ENCODE measurements at places on chromosomes 13 and 19.

- peak; percentile 71 for DNase-seq
These were observed 800 bp downstream of the ETFB start for GRCh38 chr19:51365211-51365964.

- no peak for DNase-seq
These were observed 49.6 kb downstream of the DOCK9 start for GRCh38 chr13:98927951-98928927.

GRCh38 chr13:50127726-50128291, 112.6 kb downstream of the KCNRG start:
- DNase-seq: no peak

GRCh38 chr19:51704626-51705025, 11.5 kb downstream of the SPACA6 start:
- no peak for DNase-seq

GRCh38 chr19:48367855-48368254, 3.7 kb downstream of the SYNGR4 start:
- DNase-seq: no peak

DNA sequence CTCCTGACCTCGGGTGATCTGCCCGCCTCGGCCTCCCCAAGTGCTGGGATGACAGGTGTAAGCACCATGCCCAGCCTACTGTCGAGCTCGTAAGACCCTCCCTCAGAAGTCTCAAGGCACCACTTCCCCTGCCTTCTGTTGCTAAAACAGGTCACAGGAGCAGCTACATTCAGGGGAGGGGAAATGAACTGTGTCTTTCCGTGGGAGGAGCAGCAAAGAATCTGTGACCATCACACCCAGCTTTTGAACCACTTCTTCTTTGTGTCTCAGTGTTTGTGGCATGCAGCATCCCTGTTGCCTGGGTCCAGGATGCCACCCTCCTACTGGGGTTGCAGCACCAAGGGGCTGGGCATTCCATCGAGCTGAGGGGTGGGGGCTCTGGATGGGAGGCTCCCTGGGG, 7.7 kb upstream of the CSNK1G2 start:
- no peak for DNase-seq

- DNase-seq: no peak
These were observed 22.4 kb upstream of the CRTC1 start for GRCh38 chr19:18660939-18661670.

DNA sequence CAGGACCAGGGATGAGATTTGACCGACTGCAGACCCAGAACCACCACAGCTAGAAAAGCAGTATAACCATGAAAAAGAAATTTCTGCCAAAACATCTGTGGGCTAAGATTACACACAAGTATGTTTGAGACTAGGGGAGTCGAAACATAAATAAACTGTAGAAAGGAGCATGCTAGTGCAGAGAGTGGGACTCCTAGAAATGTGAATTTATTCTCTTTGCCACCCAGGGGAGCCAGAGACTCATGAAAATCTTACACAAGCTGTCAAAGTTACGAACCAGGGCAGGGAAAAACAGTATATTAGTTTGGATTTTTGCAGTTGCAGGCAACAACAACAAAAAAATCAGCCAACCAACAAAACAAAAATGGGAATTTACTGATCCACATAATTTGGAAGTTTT, 12.3 kb upstream of the HSPH1 start:
- no peak for DNase-seq

GRCh38 chr19:6078068-6078467, 32.2 kb downstream of the RFX2 start:
- DNase-seq: no peak

DNA sequence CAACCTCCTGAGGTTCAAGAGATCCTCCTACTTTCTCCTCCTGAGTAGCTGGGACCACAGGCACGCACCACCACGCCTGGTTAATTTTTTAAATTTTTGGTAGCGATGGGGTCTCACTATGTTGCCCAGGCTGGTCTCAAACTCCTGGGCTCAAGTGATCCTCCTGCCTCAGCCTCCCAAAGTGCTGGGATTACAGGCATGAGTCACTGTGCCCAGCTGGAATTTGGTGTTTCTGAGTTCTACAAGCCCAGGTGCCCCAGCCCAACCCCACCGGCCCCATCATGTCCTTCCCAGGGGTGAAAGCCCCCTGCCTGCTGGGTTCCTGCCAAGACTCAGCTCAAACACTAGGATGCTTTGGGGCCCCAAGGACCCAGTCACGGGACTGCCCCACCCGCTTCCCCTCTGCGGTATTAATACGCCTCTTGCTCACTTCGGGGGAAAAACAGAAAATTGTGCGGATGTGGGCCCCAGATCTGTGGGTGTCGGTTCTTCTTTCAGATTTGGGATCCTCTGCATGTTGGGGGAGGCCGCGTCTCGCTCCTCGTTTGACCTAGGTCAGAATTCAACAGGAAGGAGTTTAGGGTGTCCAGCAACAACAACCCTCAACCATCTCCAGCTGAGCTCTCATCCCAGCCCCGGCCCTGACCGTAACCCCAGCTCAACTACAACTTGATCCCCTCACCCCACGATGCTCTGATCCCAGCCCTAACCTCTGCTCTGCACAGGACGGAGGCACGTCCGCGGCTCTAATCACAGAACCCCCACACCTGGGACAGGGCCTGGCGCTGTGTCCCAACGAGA, 3.7 kb upstream of the FCER2 start:
- DNase-seq: peak; percentile 57

DNA sequence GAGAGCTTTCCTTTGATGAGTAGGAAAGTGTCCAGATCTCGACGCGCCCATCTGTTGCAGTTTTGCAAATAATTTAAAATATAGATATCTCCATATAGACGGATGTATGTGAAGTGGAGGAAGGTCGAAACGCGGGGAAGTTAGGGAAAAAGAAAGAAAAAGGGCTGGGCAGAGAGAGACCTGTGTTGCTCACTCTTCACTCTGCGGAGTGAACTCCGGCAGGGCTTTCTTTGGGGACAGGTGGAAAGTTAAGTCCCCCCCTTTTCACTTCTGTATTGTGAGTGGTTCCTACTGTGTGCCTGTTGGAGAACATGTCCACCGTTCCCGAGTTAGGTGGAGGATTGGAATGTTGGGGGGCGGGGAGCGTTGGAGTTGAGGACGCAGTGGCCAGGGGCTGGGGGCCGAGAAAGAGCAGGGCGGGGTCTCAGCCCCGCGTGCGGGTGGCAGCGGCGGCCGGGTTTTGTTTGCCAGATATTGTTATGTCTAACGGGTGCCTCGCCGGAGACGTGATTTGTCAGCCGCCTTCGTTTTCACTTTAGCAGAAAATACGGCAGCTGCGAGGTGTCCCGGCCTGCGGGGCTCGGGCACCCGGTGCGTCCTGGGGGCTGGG, 145.1 kb upstream of the ZNF536 start:
- DNase-seq: no peak

- DNase-seq: peak; percentile 44
These were observed 1968.9 kb downstream of the PCDH9 start for GRCh38 chr13:65260946-65261891.

DNA sequence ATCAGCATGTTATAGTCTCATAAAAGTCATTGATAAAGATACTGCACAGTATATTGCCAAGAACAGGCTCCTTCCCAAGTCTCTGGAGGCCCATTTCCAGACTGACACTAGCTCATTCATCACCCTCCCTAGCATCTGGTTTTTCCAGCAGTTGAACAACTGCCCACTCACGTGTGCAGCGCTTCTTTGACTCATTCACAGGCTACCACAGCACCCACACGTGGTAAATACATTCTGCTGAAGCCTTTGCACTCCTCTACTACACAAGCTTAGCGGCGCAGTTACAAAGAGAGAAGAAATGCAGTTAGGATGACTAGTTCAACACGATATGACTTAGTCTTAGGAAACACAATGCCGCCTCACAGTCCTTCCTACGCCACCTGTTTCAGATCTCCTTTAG, 87.7 kb downstream of the DOCK9 start:
- no peak for DNase-seq

- no peak for DNase-seq
These were observed 3.2 kb upstream of the PVR start for GRCh38 chr19:44640518-44640917.

- DNase-seq: no peak
These were observed 15.6 kb upstream of the LHFPL6 start for GRCh38 chr13:39618561-39618960.

- no peak for DNase-seq
These were observed 13.7 kb upstream of the SOX1 start for GRCh38 chr13:112053167-112053743.

DNA sequence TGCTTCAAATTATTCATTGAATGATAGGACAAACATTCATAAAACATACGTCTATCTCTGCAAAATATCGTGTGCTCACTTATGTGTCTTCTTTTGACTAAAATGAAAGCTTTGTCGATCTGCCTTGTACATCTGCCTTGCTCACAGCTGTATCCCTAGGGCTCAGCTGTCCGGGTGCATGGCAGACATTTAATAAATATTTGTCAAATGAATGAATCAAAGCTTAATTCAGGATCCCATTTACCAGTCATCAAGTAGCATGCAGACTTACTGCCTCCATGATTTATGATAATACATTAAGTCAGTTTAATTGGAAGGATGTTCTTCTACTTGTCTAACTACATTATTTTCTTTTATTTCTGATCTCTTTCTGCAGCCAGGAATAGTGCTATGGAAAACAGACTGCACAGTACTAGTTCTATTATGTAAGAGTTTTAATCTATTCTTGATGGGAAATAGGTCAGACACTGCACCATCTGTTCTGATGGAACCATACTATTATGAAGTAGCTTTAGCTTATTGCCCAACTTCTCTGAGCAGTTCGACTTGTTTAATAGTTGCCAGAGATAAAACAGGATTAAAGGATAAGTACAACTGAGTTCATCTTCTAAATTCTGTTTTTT, 13.2 kb downstream of the SLC46A3 start:
- no peak for DNase-seq

DNA sequence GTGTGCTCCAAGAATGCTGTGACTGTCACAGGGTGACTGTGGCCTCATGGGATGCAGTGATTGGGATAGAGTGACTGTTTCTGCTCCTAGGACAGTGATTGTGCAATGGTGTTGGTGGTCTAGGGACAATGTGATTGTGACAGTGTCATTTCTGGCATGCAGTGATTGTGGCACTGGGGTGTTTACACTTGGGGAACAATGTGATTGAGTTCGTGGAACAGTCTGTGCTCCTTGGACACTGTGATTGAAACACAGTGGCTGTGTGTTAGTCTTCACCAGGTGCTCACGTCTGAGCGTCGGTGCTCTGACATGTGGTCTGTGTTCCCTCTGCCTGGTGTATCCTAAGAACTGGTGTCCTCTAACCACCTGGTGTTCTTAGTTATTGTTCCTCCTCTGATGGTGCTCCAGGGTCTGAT, 1.7 kb downstream of the PDE4A start:
- peak; percentile 60 for DNase-seq

GRCh38 chr19:39297931-39298634, 1.9 kb downstream of the IFNL1 start:
- no peak for DNase-seq

Measured in NAMALWA (cell line).